NCI-H1092 treated with DMSO at 0.1 percent for 48 hours (cell line): ENCODE measurements at places on chromosomes 12 and 14.
A peak's percentile ranks its signal among the peaks of the same experiment; 100 is the strongest.

DNA sequence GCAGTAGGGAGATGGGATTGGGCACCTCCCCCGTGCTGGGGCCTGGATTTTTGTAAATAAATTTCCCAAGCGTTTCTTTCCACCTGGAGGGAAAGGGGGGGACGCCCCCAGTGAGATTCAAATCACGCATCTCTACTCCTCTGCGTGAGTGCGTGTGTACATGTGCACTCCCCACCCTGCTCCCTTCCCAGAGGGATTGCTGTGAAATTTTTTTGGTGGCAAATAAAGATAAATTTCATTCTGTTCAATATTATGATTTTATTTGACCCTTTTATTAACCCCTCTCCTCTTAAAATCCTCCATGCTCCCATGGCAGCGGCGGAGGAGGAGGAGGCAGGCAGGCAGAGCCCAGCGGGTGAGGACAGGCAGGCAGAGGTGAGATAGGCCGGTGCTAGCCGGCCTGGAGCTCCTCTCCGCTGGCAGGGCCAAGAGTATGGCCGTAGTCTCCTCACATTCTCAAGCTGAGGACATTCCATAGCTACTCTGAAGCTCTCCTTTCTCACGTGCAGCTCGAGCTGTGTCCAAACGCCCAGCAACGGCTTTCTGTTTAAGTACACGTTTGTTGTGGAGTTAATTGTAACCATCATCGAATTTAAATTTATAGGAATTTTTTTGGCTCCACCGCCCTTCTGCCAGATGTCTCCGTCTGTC lies 1.5 kb upstream of the HOTAIR start:
- DNase-seq: no peak

GRCh38 chr12:116393859-116394650 lies 116.6 kb upstream of the MED13L start:
- DNase-seq: no peak

DNA sequence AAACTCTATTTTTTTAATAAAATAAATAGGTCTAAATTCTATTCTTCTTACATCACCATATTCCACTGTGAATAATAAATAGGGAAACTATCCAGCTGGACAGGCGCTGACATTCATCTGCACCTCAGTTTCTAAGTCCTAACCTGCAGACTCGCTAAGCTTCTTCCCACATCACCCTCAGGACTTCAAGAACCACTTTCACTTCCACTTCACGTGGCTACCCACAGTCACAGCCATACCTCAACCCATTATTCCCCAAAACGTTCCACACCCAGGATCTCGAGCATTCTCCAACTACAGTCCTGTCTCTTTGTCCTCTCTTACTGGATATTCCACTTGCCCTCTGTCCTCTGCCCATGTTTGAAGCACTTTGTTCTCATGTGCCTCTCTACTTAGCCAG lies 71.1 kb downstream of the C2CD5 start:
- DNase-seq: no peak

GRCh38 chr14:59214702-59215302 lies 26.3 kb downstream of the DAAM1 start:
- DNase-seq: no peak

DNA sequence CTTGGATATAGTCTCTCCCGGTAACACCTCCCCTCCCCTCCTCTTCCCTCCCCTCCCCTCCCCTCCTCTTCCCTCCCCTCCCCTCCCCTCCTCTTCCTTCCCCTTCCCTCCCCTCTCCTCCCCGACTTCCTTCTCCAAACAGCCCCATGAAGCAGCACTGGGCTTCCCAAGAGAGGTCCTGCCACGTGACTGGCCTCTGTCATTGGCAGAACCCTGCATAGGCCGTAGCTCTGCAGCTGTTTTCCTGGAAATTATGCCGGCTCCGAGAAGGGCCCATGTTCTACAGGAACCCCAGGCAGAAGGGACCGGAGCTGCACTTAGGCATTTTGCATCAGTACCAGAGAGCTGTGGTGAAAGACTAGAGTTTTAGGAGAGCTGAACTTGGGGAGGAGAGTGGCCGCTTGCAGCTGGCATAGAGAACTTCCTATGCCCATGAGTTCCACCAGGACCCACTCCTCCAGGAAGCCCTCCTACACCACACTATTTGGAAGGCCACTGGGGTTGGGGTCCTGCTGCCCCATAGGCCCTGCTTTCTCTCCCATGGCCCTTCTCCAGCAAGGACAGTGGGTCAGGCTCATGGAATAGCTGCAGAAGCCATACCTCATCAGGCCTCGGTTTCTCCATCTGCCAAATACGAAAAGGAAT lies 5.1 kb upstream of the TNFAIP2 start:
- DNase-seq: no peak

- no peak for DNase-seq
These were observed 125.7 kb upstream of the KRAS start for GRCh38 chr12:25376407-25376806.

- no peak for DNase-seq
These were observed 18.6 kb upstream of the CHST11 start for GRCh38 chr12:104438134-104438533.

- DNase-seq: no peak
These were observed 6.4 kb upstream of the CFAP251 start for GRCh38 chr12:121911824-121912585.

DNA sequence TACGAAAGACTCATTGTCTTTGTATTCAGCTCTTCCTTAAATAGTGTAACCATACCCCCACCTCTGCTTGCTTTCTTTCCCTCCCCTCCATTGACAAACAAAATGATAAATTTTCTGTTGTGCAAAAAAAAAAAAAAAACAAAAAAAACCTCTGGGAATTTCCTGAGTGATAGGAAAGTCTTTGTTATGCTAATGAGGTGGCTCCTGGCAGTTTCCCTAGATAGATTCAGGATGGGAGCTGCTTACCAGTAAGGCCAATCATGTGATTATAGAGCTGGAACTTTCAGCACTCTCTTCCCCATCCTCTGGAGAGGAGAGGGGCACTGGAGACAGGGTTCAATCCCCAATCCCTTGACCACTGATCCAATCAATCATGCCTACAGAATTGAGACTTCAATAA lies 120.5 kb downstream of the NUAK1 start:
- no peak for DNase-seq

DNA sequence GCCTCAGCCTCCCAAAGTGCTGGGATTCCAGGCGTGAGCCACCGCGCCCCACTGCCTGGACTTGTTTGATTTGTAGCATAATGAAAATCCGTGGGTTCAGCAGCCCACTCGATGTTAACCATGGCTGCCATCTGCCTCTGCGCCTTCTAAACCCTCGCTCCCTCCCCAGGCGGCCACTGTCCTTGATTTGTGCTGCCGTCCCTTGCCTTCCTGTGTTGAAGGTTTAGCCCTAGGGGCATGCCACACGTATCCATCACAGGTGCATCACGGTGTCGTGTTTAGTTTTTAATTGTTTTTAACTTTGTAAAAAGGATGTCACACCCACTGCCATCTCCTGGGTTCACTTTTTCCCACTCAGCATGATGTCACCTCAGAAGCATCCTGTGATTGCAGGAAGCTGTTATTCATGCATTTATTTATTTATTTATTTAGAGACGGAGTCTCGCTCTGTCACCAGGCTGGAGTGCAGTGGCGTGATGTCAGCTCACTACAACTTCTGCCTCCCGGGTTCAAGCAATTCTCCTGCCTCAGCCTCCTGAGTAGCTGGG lies 24.5 kb upstream of the ULK1 start:
- DNase-seq: no peak

- no peak for DNase-seq
These were observed 133.5 kb downstream of the FOXN3 start for GRCh38 chr14:89283327-89284060.

DNA sequence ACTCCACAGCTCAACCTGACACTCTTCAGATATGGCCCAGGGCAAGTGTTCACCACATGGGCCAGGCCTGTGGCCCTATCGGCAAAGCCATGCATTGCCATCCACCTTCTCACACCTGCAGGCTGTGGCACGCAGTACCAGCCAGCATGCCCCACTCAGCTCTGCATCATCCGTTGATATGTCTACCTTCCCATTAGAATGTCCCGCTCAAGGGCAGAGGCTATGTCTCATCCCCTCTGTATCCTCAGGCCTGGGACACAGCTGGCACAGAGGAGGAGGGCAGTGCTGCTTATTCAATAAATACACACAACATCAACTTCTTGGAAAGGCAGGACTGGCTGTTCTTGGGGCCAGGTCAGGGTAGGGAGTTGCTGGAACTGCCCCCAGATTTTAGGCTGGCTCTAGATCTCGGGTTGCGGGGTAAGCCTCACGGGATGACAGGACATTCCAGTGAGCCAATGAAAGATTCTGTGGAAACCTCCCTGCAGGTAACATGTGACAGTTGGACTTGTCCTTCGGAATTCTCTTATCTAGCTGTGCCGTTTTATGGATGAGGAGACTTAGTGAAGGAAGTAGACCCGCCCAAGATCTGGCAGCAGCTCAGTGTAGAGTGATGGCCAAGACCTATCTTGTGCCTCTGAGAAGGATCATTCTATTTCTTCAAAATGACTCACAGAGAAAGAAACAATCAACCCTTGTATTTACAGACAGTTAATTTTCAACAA lies 25.6 kb downstream of the SYNE3 start:
- DNase-seq: no peak

DNA sequence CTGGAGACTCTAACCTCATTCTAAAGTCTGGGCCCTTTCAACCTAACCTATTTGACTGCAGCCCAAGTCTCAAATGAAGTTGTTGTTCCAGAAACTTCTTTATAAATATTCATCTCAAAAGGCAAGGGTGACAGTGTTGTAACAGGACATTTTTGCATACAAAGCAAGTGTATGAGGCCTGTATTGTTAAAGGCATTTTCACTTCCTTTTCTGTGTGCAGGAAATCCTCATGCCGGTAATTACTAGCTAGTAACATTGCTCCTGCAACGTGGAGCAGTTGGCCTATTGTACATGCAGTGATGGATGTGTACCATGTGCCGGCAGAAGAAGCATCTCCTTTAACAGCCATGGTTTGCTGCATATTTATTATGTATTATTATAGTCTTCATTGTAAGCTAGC lies 156.5 kb upstream of the RMST start:
- no peak for DNase-seq

DNA sequence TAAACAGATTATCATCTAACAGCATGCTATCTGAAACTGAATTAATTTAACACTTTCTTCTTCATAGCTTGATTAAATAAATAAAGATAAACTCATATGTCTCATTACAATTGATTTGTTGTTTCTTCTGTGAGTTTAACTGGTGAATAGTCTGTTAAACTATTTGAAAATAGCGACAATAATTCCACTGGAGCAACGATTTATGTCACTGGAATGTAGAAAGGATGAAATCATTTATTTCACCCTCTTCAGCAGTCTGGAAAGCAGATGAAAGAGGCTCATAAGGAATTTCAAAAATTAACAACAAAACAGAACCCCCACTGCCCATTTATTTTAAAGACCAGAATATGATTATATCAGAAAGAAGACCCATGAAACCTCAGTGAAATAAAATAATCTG lies 1165.1 kb upstream of the USP15 start:
- no peak for DNase-seq

DNA sequence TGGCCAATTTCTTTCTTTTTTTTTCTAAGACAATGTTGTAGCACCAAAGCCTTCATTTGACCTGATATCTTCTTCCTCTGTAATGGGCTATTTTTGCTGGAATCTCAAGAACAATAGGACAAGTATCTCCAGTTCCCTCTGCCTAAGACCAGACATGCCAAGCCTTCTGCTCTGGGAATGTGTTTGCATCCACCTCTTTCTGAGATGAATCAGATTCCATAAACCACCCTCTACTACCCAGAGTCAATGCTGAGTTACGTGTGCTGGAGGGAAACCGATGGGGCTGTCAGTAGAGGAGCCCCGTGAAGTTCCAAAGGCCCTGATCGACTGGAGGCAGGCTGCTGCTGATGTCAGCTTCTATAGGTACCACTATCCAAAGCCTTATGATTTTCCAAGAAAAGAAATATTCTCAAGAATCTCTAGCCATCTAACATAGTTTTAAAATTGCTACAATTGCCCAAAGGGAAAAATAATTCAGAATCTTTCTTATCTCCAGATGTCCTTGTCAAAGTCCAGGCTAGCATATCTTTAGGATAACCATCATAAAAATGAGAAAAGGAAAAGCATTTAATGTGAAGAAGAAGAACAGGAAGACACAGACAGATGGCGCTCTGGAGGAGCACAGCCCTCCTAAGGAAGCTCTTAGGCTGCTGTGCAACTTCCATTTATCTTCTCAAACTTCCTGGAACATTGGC lies 101.9 kb downstream of the SLC8A3 start:
- DNase-seq: peak; percentile 41

DNA sequence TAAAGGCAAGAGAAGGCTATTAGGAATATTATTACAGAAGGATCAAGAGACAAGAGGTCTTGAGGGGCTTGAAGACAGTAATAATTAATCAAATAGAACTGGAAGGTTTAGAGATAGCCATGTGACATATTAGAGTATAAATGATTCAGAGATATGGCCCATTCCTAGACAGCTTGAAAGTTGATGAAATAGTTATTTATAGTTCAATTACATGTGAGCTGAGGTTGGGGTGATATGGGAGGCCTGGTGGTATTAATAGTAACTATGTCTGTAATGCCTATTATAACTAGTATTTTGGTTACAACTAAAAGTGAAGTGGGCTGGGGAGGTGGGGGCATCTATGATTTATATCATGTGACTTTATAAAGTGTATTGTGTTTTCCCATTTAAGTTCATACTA lies 14.1 kb upstream of the MIS18BP1 start:
- DNase-seq: no peak

DNA sequence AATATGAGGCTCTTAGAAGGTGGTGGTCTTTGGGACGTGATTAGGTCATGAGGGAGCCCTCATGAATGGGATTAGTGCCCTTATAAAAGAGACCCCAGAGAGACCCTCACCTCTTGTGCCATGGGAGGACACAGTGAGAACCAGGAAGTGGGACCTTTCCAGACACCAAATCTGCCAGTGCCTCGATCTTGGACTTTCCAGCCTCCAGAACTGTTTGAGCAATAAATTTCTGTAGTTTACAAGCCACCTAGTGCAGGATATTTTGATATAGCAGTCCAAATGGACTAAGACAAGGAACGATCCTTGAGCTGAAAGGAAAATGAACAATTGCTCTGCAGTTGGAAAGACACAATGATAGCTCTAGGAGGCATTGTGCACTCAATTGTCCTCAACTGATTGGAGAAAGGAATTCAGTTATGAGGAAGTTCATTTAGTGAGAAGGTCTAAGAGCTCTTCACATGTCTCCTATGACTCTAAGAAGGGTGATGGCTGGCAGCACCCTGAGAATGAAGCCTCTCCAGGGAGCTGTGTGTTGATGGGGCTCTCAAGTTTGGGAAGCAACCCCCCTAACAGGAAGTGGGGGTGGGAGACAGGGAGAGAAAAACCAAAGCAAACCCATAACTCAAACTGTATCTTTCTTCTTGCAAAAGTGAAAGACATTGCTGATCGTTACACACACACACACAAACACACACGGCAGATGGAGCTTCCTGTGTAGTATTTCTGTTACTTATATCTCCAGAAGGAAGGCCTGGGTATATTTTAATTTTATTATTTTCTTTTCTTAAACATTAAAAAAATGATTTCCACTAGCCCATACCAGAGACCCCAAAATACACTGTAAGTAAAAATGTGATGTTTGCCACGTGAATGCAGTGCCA lies 21.0 kb downstream of the CHST11 start:
- DNase-seq: no peak

- no peak for DNase-seq
These were observed 271.6 kb downstream of the NPAS3 start for GRCh38 chr14:33210311-33210710.

GRCh38 chr12:104526751-104527150 lies 70.0 kb downstream of the CHST11 start:
- DNase-seq: no peak
